ENCODE measurements at places on chromosomes 1 and 21.

DNA sequence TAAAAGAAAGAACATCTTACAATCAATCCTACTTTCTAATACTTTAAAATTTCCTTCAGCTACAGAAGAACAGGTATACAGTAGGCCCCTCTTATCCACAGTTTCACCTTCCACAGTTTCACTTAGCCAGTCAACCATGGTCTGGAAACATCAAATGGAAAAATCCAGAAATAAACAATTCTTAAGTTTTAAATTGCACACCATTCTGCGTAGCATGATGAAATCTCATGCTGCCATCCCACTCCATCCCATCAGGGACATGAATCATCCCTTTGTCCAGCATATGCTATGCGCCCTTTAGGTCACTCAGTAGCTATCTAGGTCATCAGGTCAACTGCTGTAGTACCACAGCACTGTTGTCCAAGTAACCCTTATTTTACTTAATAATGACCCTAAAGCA is 67.7 kb downstream of the HSF2BP start:
- H3K4me3 ChIP-seq: no peak overlapping the region
- no peak overlapping the region for H3K27ac ChIP-seq
- H3K27me3 ChIP-seq: no peaks in the 10 kb centered on the region
- no peak for DNase-seq
- H3K36me3 ChIP-seq: no peaks in the 10 kb centered on the region
- no peaks in the 10 kb centered on the region for H3K4me1 ChIP-seq

- H3K4me1 ChIP-seq: no peaks in the 10 kb centered on the region
- no peak overlapping the region for H3K27ac ChIP-seq
- no peaks in the 10 kb centered on the region for H3K36me3 ChIP-seq
- DNase-seq: no peak
Measured at GRCh38 chr1:11494771-11495170, 15.8 kb downstream of the DISP3 start.

DNA sequence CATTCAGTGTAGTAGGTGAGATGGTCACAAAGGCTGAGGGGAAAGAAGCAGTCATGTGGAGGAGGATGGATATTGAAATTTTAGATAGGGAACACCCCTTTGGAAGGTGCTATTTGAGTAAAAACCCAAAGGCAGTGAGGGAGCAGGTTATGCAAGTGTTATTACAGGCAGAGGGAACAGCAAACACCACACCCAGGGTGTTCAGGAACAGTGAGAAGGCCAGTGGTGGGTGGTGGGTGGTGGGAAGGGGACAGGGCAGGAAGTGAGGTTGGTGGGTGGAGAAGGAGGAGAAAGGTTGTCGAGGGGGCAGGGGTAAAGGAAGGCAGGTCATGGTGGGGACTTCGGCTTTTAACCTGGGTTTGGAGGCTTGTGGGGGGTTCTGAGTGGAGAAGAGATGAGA is 39.2 kb upstream of the SCMH1 start:
- H3K27ac ChIP-seq: no peak overlapping the region
- H3K4me3 ChIP-seq: no peak overlapping the region
- H3K27me3 ChIP-seq: peaks cover 32% of the 10 kb centered on the region
- no peaks in the 10 kb centered on the region for H3K36me3 ChIP-seq

DNA sequence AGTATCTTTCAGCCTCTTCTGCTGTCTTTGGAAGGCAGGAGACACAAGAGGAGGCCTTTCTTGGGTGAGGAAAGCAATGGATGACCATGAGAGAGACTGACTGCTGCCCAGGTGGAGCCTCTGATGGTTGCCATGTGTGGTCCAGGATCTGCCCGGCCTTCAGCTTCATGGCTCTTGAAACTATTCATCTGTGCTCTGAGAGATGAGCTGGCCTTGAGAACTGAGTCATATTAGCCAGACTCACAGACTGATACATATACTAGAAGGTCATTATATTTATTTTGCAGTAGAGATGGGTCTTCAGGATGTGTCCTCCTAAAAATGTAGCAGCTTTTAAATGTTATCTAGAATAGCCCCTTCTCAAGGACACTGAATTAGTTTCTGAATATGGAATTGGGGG is 33.7 kb downstream of the PTGFRN start:
- H3K4me3 ChIP-seq: no peak overlapping the region
- no peaks in the 10 kb centered on the region for H3K27me3 ChIP-seq
- no peaks in the 10 kb centered on the region for H3K36me3 ChIP-seq
- H3K4me1 ChIP-seq: peaks cover 7% of the 10 kb centered on the region

GRCh38 chr1:79264285-79264684 is 257.8 kb upstream of the ADGRL4 start:
- H3K36me3 ChIP-seq: no peaks in the 10 kb centered on the region
- H3K4me3 ChIP-seq: no peak overlapping the region
- H3K27ac ChIP-seq: no peak overlapping the region
- no peaks in the 10 kb centered on the region for H3K4me1 ChIP-seq
- DNase-seq: no peak

DNA sequence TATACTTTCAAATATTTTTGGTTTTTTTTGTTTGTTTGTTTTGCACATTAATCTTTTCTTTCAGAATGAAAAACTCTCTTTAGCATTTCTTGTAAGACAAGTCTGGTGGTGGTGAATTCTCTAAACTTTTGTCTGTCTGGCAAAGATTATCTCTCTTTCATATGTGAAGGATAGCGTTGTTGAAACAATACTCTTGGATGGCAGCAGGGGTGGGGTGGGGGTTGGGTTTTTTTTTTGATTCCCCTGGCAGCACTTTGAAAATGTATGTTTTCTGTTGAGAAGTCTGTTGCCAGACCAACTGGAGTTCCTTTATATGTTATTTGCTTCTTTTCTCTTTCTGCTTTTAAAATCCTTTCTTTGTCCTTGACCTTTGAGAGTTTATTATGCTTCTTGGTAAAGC is 160.2 kb downstream of the VAV3 start:
- no peak overlapping the region for H3K4me3 ChIP-seq
- no peaks in the 10 kb centered on the region for H3K36me3 ChIP-seq
- DNase-seq: no peak
- no peaks in the 10 kb centered on the region for H3K27me3 ChIP-seq
- H3K4me1 ChIP-seq: peaks cover 43% of the 10 kb centered on the region

- H3K27ac ChIP-seq: no peak overlapping the region
- no peak for DNase-seq
- H3K27me3 ChIP-seq: no peaks in the 10 kb centered on the region
- no peak overlapping the region for H3K4me3 ChIP-seq
- no peaks in the 10 kb centered on the region for H3K4me1 ChIP-seq
Measured at GRCh38 chr21:43933680-43934079, 68.7 kb downstream of the AGPAT3 start.

GRCh38 chr1:20885121-20885520 is 98.0 kb upstream of the HP1BP3 start:
- no peaks in the 10 kb centered on the region for H3K4me1 ChIP-seq
- no peak for DNase-seq
- H3K27ac ChIP-seq: no peak overlapping the region
- H3K27me3 ChIP-seq: no peaks in the 10 kb centered on the region
- H3K36me3 ChIP-seq: peaks cover 13% of the 10 kb centered on the region

DNA sequence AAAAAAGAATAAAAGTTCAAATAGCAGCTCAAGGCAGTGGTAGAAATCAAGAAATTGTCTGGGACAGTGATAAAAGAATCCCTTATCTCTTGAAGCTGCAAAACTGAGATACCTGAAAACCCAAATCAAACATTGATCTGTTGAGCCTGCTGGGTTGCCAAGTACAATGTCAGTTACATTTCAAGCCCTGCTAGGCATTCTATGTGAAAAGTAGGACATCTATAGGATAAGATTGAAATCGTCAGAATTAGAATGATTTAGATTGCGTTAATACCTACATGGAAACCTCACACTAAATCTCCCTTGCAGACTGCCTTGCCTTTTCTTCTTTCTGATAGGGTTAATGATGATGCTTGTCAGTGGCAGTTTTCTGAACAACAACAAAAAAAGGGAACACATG is 1684.4 kb upstream of the B3GALT2 start:
- H3K27me3 ChIP-seq: no peaks in the 10 kb centered on the region
- no peak overlapping the region for H3K4me3 ChIP-seq
- H3K36me3 ChIP-seq: no peaks in the 10 kb centered on the region
- no peaks in the 10 kb centered on the region for H3K4me1 ChIP-seq
- no peak for DNase-seq

DNA sequence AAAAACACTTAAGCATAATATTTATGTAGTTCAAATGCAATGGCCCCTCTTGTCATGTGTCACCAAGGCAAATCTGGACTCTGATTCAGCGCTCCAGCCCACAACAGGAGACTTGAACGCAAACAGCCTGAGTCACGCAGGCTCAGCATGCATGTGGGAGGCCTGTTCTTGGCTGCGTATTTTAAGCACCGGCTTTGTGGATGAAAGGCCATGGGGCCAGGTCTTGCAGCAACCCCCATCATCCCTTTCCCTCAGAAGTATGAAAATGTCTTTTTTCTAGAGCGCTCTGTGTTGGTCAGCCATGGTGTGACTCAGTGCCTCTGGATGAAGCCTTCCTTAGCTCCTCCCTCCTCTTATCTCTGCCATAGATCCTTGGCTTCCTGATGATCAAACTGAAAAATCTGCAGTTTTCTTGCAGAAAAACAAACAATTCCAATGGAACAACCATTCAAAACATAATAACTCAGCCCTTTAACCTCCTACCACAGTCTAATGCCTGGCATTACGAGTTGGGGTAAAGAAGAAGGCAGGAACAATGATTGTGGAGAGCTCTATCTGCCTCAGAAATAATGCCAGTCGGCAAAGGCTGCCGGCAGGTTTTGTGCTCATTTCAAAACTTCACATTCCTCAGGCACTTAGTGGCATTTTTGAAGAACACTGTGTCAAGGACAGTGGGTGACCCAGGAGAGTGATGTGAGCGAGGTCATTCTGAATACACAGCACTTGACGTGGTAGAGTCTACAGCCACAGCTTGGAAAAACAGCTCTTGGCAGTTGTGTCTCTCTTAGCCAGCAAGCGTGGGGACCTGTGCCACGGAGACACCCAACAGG is 167.5 kb downstream of the CLIC6 start:
- no peak overlapping the region for H3K4me3 ChIP-seq
- no peak overlapping the region for H3K27ac ChIP-seq
- no peak for DNase-seq
- no peaks in the 10 kb centered on the region for H3K4me1 ChIP-seq
- H3K27me3 ChIP-seq: no peaks in the 10 kb centered on the region

DNA sequence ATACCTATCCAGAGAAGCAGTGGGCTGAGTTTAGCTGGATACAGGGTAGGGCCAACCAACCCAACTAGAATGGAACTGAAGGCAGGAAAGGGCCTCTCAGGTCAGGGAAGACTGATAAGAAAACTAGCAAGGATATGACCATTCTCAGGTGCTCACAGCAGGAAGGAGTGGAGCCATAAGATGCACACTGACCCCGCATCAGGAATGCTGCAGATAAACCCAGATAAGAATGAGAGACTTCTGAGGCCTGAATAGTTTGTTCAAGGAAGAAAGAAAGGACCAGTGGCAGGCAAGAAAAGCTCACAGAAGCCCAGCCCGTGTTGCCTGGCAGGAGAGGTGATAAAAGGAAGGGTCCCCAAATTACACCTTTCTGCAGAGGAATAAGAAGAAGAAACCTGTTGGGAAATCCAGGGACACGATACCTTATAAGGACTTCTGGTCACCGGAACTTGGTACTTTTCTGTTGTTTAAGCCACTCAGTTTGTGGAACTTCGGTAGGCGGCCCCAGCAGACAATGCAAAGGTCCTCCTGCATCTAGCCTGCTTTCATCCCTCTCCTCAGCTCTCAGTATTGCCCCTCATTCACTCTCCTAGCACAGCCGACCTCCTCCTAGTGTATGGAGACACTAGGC is 58.9 kb downstream of the ATP1A1 start:
- no peak overlapping the region for H3K27ac ChIP-seq
- H3K4me1 ChIP-seq: no peaks in the 10 kb centered on the region
- H3K27me3 ChIP-seq: peaks cover 6% of the 10 kb centered on the region
- no peaks in the 10 kb centered on the region for H3K36me3 ChIP-seq
- H3K4me3 ChIP-seq: no peak overlapping the region
- DNase-seq: no peak

DNA sequence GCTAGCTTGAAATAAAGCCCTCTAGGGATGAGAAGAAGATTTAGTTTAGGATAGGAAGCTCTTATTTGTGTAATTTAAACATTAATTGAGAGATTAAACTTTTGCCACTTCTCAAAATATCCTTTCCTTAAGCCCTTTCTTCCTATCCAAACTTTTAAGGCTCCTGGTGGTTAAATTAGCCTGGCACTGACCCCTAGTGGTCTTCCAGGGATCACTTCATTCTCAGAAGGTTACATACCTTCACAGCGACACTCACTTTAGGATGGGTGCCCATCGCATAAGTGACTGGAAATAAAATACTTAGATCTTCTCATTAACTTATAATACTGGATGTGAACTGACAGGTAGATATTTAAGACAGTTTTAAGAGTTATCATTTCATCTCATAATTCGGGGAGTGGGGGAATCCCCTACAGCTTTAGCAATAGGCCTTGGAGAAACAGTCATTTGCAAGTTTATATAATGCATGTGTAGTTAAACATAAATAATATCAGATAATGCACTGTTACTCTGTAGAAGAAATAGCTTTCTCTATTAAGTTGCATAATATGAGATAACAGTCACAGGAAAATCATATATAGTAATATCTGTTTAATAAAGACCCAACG is 7.4 kb downstream of the LHX9 start:
- H3K4me1 ChIP-seq: no peaks in the 10 kb centered on the region
- peak; percentile 68 for DNase-seq
- no peak overlapping the region for H3K27ac ChIP-seq
- H3K4me3 ChIP-seq: no peak overlapping the region
- no peaks in the 10 kb centered on the region for H3K27me3 ChIP-seq

DNA sequence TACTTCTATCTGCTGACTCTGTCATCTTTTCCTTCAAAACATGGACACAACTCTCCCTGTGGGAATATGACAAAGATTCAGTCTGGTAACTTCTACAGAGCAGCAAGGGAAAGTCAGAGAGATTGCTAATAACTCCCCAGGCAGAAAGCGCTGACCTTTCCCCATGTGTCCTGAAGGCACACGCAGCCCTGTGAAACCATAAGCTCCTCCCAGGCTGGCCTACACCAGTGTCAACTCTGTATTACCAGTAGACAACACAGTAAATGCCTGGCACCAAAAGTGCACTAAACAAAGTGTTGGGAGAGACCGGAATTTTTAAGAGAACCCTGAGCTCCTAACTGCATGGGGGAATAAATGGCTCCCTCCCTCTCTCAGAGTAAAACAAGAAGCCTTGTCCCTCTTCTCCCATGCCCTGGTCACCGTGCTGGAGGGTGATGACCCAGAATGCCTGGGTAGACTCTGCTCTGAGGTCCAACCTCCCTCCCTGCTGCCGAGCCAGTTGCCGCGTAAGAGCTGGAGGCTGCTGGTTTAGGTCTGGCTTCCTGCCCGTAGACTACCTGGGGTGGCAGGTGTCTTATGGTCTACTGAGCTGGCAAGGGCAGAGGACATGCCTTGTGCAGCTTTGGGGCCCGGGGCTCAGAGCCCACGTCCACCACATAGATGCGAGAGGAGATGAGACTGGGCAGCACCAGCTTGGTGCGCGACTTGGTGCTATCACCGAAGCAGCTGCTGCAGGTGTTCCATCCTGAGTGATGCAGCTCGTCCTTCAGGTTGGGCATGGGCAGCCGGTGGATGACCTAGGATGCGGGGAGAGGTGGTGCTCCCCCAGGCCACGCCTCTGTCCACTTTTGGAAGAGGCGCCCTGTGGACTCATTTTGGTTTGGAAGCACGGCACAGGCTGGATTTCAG is 3.9 kb downstream of the SELENBP1 start:
- no peak overlapping the region for H3K27ac ChIP-seq
- peaks cover 9% of the 10 kb centered on the region for H3K4me1 ChIP-seq
- no peaks in the 10 kb centered on the region for H3K36me3 ChIP-seq

Measured in DND-41 (cell line).